GM12865 (cell line): ENCODE measurements at places on chromosomes 2 and 18.

DNA sequence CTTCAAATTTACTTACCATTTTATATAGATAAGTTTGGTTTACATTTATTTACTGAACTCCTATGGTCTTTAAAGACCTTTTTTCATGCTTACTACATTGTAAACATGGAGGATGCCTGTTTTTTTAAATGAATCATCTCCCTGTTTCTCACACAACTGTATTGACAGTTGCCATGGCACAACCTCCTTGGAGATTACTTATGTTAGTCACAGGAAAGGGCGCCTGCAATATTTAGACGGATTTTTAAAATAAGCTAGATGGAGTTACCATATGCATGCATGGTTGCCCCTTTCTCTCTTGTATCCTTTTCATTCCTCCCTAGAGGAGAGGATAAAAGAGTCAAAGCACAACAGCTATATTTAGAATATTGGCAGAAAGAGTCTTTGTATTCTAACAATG, 34.8 kb upstream of the CCDC102B start:
- no peak for DNase-seq

DNA sequence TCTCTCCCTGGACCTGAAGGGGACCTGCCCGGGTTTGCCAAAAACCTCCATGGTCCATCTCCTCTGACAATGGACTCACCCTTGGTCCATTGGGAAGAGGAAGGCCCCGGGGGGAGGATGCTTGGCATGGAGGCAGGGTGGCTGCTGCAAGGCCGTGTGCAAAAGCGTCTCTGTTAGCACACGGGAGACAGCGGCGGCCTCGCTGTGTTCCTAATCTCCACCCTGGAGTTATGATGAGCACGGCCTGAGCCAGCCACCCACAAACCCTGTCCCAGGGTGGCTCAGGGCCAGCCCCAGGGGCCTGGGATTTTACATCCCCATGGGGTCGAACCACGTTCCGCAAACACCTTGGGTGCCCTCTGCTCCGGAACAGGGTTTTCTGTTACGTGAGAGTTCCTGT, 35.8 kb downstream of the AQP12A start:
- DNase-seq: no peak

DNA sequence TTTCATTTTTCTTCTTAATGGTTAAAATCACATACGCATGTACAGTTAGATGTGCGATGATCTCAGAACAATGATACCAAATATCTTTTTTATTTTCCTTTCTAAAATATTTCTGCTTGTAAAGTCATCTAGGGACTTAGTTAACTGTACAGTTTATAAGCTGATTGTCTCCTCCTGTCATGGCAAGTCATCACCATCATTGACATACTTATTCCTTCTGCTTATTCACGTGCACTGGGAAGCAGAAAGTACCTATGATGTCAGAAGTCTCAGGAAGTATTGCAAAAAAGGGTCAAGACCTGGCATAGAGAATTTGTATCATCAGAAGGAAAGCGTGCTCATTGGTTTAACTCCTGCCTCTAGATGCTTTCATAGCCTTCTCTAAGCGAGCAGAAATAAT, 154.2 kb downstream of the DSC3 start:
- DNase-seq: no peak

DNA sequence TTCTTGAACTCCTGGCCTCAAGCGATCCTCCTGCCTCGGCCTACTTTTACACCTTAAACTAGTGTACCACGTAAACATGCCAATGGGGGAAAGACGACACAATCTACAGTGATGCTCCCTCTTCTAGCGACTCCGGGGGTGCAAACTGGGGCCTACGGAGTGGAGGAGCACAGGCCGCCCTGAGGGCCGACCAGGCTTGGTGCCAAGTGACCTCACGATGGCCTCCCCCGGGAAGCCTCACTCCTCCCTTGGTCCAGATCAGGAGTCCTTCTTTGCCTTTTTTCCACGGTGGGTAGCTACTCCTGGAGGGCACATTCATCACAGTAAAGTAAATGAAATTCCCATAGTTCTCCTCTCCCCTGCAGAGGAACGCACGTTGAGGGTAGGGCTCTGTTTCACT, 73.5 kb downstream of the HNRNPLL start:
- no peak for DNase-seq

DNA sequence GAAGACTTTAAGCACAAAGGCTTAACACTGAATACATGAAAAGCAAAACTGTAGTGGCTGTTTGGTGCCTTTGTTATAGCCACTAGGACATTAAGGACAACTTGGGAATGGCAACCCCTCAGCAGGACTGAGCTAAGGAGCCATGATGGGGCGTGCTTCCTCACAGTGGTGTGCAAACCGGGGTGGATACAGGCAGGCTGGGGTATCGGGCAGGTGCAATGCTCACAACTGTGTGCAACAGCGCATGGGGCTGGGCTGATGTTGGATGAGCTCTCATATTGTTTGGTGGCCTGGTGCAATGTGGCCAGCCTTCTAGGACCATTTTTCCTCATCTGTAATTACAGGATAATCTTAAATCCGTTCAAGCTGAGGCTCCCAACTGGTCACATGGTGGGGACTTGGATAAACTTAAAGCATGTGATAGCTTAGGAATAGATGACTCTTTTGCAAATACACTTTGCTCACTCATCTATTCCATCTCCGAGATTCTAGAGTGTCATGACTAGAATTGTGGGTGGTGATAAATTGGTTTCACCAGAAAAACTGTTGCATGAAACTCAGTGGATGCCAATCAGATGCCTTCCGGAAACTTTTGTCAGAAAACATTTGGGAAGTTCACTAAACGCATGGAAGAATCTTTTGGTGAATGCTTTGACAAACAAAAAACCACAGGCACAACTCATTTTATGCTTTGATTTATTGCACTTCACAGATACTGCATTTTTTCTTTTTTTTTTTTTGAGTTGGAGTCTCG, 116.5 kb downstream of the PXDN start:
- DNase-seq: no peak

DNA sequence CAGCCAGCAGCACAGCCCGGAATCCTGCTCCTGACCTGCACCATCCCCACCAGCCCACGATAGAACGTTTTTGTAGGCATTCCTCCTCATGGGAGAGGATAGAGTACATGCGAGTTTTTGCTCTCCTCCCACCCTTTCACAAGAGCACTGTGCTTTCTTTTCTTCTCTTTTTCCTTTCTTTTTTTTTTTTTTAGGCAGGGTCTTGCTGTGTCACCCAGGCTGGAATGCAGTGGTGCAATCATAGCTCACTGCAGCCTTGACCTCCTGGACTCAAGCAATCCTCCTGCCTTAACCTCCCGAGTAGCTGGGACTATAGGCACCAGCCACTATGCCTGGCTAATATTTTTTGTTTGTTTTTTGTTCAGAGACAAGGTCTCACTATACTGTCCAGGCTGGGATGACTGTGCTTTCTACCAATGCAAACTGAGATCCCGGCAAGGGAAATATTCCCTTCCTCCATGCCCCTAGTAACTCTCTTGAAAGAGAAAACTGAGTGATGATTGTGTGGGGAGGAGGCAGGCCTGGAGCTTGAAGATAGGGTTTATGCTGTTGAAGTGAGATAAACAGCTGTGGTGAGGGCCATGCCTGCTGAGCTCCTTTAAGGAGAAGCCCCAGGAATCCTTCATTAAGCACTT, 82.6 kb upstream of the TXNDC2 start:
- DNase-seq: no peak

GRCh38 chr18:5842653-5843052, 52.7 kb downstream of the TMEM200C start:
- no peak for DNase-seq
